Calu3 (cell line): ENCODE measurements at places on chromosomes 4 and X. TPM values are rescaled to one million over a fixed set of nuclear protein-coding genes. Genes with fewer than 3 reads are reported as not detected.

The SUPT20HL1 gene
- total RNA-seq, result not detected in 2 replicates

The PDGFC gene
- 52.1 and 64.5 TPM in 2 replicates for total RNA-seq

- DNase-seq, result no peak
Observed at GRCh38 chrX:131854581-131854980, 168.5 kb upstream of the STK26 start.

DNA sequence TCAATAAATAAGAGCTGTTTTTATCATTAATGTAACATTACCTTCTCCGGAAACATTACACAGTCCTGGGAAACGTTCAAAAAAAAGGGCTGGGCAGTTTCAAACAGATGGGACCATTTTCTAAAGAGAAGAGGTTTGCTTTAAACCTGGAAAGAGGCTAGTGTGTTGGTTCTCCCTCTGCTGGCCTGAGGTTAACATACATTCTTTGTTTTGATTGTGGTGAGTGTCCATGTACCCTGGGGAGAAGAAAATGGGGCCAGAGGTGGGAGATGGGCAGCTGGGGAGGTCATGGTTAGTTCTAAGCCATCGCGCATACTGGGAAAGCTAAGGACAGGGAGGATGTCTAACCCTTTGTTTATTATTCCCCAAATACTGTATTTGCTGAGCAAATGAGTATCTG lies 194.7 kb downstream of the CPEB2 start:
- no peak for DNase-seq

DNA sequence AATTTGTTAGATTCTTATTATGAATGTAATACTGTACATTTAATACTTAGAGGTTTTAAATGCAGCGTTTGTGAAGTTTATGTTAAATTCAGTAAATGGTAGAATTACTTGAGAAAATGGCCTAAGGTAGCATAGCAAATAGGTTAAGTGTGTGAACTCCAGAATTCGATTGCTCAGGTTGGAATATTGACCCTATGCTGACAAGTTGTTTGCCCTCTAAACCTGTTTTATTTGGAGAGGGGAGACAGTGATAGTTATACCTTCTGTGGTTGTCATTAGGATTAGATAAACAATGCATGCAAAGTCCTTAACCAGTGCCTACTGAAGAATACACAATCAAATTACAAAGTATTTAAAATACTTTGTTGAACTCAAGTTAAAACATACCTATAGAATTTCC lies 5.4 kb downstream of the ADAD1 start:
- DNase-seq, result no peak

DNA sequence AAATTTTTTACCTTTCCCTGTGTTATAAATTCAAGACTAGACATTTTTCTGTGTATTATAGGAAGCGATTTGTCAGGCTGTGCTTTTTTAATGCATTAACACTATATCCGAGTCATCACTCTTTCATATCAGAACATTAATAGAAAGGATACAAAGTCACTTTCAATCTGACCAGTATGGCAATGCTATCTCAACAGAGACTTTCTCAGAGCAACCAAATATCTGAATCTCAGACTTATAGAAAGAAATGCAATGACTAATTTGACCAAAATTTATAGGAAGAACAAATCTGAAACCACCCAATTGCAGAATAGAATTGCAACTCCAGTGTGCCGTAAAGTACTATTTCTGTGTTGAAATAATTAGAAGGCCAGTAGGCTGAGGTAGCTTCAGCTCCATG lies 473 bp upstream of the TKTL2 start:
- DNase-seq, result no peak

DNA sequence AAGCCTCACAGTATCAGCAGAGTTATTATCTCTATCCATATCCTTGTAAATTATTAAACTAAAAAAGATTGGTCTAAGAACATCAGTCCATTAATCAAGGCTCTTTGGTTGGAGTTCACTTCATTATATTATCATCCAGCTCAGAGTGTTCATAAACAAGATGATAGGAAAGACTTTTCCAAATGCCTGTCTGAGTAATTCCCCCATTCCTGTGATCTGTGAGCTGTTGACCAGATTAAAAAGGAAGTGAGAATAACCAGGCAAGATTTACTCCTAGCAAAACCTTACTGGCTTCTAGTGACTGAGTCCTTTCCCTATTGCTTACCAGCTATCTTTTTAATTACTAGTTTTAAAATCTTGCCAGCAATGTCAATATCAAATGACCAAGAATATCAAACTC lies 14.9 kb downstream of the PKD2 start:
- DNase-seq, result no peak

- DNase-seq, result no peak
Observed at GRCh38 chr4:154036856-154037255, 248.0 kb upstream of the SFRP2 start.

DNA sequence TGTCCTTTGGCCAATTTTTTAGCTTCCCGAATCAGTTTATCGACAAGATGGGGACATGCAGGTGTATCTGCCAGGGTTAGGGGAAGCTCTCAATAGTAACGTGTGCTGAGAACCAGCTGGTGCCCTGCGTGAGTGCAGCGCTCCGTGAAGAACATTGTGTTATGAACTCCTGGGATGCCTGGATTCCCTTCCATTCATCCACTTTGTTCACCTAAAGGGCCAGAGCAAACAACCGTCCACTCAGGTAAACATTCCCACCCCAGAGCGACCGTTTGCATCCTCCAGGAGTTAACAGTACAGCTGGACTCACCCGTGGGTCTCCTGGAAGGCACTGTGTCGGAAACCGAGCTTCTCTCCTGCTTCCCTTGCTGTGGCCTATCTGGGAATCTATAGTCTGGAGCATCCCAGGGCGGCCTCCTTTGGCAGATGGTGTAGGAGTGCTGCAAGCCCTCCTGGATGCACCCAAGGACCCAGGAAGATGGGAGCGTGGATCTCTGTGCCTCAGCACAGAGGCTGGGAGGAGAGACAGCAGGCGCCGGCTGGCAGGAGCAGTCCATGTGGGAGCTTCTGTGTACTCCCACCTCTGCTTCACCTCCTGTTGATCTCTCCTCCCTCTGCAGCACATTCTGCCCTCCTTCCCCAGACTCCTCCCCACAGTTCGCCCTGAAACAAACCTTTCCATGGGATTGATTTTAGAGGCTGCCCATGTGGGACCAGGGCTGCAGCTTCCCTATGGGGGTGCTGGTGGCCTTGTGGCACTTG lies 62.7 kb downstream of the SHROOM2 start:
- no peak for DNase-seq

DNA sequence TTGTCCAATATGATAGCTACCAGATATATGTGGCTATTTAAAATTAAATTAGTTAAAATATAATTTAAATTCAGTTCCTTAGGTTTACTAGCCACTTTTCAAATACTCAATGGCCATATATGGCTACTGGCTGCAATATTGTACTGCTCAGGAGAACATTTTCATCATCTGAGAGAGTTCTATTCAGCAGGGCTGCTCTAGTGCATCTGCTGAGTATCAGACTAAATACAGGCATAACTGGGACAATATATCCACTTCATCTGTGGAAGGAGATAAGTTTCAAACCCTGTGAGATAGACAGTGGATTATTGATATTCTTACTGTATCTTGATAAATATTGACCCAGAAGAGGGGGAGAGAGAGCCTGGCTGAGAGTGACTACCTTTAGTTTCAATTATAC lies 240.1 kb upstream of the ANKRD50 start:
- DNase-seq, result no peak

GRCh38 chr4:29224911-29225310 lies 1495.3 kb upstream of the PCDH7 start:
- DNase-seq, result no peak

GRCh38 chr4:154024097-154024694 lies 235.3 kb upstream of the SFRP2 start:
- peak; percentile 12 for DNase-seq

- peak; percentile 14 for DNase-seq
Observed at GRCh38 chr4:153634738-153635353, 49.2 kb upstream of the TLR2 start.

DNA sequence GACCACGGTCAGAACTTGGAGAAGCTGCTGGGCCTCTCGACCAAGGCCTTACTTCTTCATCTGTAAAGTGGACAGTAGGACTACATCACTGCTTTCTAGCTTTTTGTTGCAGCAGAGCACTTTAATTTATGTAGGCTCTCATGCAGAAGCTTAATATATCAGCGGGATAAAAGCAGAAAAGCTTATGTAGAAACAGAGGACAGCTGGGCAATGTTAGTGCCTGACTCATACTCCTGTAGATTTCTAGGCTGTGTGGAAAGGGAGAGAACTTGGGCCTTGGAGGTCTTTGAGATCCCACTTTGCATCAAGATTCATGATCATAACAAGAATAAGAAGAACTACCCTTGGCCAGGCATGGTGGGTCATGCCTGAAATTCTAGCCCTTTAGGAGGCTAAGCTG lies 91.2 kb downstream of the ARHGAP10 start:
- no peak for DNase-seq

- no peak for DNase-seq
Observed at GRCh38 chr4:176193938-176194337, 1.4 kb downstream of the SPATA4 start.

GRCh38 chr4:142416121-142416520 lies 430.0 kb downstream of the INPP4B start:
- DNase-seq, result no peak
